CD4-positive, alpha-beta memory T cell (primary cell): ENCODE measurements at places on chromosomes 13 and 19. TPM values are rescaled to one million over a fixed set of nuclear protein-coding genes. Genes with fewer than 3 reads are reported as not detected.

DNA sequence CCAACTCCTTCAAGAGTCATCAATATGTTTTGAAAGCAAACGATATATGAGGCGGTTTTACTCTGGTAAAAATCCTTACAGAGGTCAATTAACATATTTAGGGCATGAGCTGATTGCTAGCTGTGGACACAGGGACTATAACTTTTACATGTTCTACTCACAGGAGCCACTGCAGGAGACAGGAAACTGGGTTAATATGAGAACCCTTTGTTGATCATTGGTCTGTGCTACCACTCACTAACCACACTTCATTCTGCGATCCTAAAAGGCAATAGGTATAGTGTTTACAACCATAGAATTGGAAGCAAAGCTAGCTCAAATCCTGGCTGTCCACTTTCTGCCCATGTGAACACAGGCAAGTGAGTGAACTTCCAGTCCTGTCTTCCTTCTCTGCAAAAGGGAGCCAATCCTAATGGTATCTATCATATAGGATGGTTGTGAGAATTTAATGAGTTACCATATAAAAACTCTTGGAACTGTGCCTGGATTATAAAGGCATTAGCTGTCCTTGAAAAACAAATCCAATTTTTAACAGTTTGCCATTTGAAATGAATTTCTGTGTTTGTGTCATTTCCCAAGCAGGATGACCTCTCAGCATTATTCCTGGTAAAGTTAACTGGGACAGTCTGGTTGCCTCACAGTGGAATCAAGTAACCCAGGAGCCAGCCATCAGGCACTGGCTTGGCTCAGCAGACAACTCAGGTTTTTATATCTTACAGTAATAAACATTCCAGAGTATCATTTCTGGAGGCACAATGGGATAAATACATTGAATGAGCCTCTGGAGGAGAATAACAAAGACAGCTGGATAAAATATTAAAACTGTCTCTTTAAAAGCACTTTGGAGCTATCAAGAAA lies 29.8 kb upstream of the RAP2A start:
- peaks cover 9% of the 10 kb centered on the region for H3K27me3 ChIP-seq
- no peak overlapping the region for H3K4me3 ChIP-seq
- no peak overlapping the region for H3K27ac ChIP-seq
- H3K36me3 ChIP-seq, result no peaks in the 10 kb centered on the region
- no peak for DNase-seq

DNA sequence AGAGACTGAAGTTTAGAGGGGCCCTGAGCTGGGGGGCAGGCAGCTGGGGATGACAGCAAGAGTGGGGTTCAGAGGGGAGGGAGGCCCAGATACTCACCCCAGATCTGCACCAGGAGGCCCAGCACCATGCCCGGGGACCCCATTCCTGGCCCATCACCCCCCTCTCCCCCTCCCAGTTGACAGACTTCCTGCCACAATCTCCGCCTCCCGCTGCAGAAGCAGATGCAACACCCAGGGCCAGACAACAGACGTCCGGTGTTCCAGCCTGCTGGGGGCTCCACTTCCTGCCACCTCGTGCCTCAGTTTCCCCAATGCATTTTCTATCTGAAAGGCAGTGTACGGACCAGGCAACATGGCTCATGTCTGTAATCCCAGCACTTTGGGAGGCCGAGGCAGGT lies at the start of gene TMIGD2:
TSS of gene TMIGD2 (minus strand) at position 147 of the 398 bp plus-strand sequence. CDS start at position 143, 4 bp downstream.
- DNase-seq, result no peak
- no peaks in the 10 kb centered on the region for H3K27me3 ChIP-seq
- no peak within 1 kb of the TSS for H3K27ac ChIP-seq

- no peaks in the 10 kb centered on the region for H3K4me1 ChIP-seq
- H3K4me3 ChIP-seq, result no peak overlapping the region
- H3K36me3 ChIP-seq, result peaks cover 55% of the 10 kb centered on the region
- H3K27ac ChIP-seq, result no peak overlapping the region
- H3K27me3 ChIP-seq, result no peaks in the 10 kb centered on the region
These were observed 30.6 kb downstream of the SERPINE3 start for GRCh38 chr13:51370116-51370515.

DNA sequence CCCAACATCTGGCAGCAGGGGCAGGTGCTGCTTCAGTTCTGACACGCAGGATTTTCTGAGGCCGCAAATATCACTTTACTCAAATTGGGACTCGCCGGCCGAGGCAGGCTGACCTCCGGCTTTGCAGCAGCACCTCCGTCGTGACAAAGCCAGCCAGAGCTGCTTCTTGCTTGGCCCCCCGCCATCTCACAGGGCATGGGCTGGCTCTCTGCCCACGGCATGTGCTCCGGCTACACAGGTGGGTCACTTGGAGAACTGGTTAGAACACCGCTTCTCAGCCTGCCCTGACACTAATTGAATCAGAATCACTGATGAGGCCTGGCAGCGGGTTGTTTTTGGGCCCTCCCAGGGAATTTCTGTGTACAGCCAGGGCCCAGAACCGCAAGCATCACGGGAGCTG lies 112.3 kb downstream of the SLC7A1 start:
- no peaks in the 10 kb centered on the region for H3K27me3 ChIP-seq
- no peaks in the 10 kb centered on the region for H3K4me1 ChIP-seq
- H3K36me3 ChIP-seq, result no peaks in the 10 kb centered on the region
- DNase-seq, result no peak

SERPINE3 gene
- not detected for polyA plus RNA-seq

DNA sequence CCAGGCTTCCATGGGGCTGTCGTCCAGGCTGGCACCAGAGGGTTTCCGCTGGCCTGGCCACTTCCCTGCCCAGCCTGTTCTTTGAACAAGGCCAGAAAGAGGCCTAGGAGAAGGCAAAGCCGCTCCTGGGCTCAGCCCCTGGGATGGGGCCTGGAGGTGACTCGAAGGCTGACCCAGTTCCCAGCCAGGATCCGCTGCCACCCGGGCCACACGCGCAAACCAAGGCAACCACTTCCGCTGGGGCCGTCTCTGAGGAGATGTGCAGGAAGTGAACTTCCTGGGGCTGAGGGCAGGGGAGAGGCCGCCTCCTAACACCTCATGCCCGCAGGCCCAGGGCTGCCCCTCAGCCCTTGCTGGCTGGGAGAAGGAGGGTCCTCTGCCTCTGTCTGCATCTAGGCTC lies 15.2 kb downstream of the PLEKHF1 start:
- peaks cover 17% of the 10 kb centered on the region for H3K36me3 ChIP-seq
- H3K27me3 ChIP-seq, result no peaks in the 10 kb centered on the region
- peak overlapping the region; percentile 26 for H3K4me3 ChIP-seq
- peak overlapping the region; percentile 49 for H3K27ac ChIP-seq
- H3K4me1 ChIP-seq, result peaks cover 76% of the 10 kb centered on the region
- peak; percentile 83 for DNase-seq

- H3K27ac ChIP-seq, result no peak overlapping the region
- H3K36me3 ChIP-seq, result no peaks in the 10 kb centered on the region
- H3K27me3 ChIP-seq, result no peaks in the 10 kb centered on the region
These were observed 294.7 kb downstream of the MYO16 start for GRCh38 chr13:108924134-108924533.

DNA sequence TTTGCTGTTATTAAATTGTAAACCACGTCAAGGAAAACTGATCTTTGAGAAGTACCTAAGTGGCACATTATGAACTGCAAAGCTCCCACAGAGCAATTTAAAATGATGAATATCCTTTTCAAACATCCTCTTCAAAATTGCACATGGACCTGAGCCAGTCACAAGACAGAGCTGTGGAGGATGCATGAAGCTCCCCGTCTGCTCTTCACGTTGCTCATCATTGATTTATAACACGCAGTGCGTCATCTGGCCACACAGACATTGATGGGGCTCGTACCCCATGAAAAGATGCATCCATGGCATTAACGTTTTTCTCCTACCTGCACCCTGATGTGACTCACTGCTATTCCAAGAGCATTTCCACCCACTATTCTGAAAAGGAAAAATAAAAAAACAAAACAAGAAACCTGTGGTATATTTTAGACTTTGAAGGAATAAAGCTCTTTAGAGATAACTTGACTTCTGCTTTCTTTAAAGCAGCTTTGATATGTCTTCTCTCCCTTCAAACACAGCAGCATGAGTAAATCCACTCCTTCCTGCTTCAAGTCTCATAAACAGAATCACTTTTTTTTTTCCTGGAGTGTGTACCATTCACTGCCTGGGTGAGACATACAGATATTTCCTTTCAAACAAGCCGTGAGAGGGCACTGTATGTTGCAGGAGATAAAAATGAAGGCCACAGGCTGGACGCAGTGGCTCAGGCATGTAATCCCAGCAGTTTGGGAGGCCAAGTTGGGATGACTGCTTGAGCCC lies 7.2 kb upstream of the SERTM1 start:
- H3K36me3 ChIP-seq, result no peaks in the 10 kb centered on the region
- no peak overlapping the region for H3K4me3 ChIP-seq
- no peak for DNase-seq
- H3K4me1 ChIP-seq, result no peaks in the 10 kb centered on the region
- no peaks in the 10 kb centered on the region for H3K27me3 ChIP-seq

OR4F17 gene
- not detected for polyA plus RNA-seq

DNA sequence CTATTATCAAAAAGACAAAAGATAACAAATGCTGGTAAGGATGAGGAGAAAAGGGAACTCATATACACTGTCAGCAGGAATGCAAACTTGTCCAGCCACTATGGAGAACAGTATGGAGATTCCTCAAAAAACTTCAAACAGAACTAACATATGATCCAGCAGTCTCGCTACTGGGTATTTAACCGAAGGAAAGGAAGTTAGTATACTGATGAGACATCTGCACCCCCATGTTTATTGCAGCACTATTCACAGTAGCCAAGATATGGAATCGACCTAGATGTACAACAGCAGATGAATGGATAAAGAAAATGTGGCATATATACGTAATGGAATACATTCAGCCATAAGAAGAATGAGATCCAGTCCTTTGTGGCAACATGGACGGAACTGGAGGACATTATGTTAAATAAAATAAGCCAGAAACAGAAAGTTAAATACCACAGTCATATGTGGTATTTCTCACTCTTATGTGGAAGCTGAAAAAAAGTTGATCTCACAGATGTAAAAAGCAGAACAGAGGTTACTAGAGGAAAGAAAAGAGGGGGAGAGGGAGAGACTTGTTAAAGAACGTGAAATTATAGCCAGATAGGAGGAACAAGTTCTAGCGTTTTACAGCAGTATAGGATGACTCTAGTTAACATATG lies 83.2 kb downstream of the RUBCNL start:
- H3K27me3 ChIP-seq, result no peaks in the 10 kb centered on the region
- no peak overlapping the region for H3K27ac ChIP-seq
- no peak overlapping the region for H3K4me3 ChIP-seq
- no peaks in the 10 kb centered on the region for H3K4me1 ChIP-seq
- no peaks in the 10 kb centered on the region for H3K36me3 ChIP-seq

KLK2 gene
- polyA plus RNA-seq, result not detected

GRIN3B gene
- polyA plus RNA-seq, result not detected

GRCh38 chr13:97555034-97555433 lies 121.1 kb downstream of the RAP2A start:
- H3K4me1 ChIP-seq, result no peaks in the 10 kb centered on the region
- H3K27ac ChIP-seq, result no peak overlapping the region
- no peak overlapping the region for H3K4me3 ChIP-seq
- H3K36me3 ChIP-seq, result no peaks in the 10 kb centered on the region
- no peak for DNase-seq

FPR1 gene
- 0.30 TPM for polyA plus RNA-seq

FXYD3 gene
- not detected for polyA plus RNA-seq

DNA sequence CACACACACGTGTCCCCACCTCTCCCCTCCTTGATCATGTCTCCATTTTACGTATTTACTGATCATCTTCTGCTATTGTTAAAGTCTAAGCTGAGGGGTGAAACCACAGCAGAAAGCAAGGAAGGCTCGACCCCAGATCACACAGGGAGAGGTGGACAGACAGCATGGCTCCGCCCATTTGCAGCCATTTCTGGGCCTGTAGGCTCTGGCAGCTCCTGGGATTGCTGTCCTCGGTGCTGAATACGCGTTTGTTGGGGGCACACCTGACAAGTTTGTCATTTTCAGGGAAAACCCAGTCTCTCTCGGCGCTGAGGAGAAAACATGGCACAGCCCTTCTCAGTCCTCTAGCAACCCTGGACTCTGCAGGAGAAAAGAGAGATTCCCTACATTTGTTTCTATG lies 8.0 kb downstream of the TMEM86B start:
- peaks cover 11% of the 10 kb centered on the region for H3K4me1 ChIP-seq
- no peak overlapping the region for H3K4me3 ChIP-seq
- H3K27me3 ChIP-seq, result no peaks in the 10 kb centered on the region
- no peaks in the 10 kb centered on the region for H3K36me3 ChIP-seq
- no peak overlapping the region for H3K27ac ChIP-seq

- DNase-seq, result no peak
- no peaks in the 10 kb centered on the region for H3K27me3 ChIP-seq
- H3K4me3 ChIP-seq, result no peak overlapping the region
- H3K36me3 ChIP-seq, result no peaks in the 10 kb centered on the region
- no peak overlapping the region for H3K27ac ChIP-seq
These were observed 1498.4 kb downstream of the EFNB2 start for GRCh38 chr13:105037110-105037509.

KRTDAP gene
- not detected for polyA plus RNA-seq

- H3K4me3 ChIP-seq, result no peak overlapping the region
- no peak overlapping the region for H3K27ac ChIP-seq
- no peaks in the 10 kb centered on the region for H3K27me3 ChIP-seq
- H3K36me3 ChIP-seq, result no peaks in the 10 kb centered on the region
- no peaks in the 10 kb centered on the region for H3K4me1 ChIP-seq
These were observed 57.9 kb upstream of the DACH1 start for GRCh38 chr13:71924931-71925330.

GRCh38 chr13:51397262-51397941 lies 55.4 kb downstream of the INTS6 start:
- H3K4me3 ChIP-seq, result no peak overlapping the region
- no peaks in the 10 kb centered on the region for H3K27me3 ChIP-seq
- no peak for DNase-seq

DNA sequence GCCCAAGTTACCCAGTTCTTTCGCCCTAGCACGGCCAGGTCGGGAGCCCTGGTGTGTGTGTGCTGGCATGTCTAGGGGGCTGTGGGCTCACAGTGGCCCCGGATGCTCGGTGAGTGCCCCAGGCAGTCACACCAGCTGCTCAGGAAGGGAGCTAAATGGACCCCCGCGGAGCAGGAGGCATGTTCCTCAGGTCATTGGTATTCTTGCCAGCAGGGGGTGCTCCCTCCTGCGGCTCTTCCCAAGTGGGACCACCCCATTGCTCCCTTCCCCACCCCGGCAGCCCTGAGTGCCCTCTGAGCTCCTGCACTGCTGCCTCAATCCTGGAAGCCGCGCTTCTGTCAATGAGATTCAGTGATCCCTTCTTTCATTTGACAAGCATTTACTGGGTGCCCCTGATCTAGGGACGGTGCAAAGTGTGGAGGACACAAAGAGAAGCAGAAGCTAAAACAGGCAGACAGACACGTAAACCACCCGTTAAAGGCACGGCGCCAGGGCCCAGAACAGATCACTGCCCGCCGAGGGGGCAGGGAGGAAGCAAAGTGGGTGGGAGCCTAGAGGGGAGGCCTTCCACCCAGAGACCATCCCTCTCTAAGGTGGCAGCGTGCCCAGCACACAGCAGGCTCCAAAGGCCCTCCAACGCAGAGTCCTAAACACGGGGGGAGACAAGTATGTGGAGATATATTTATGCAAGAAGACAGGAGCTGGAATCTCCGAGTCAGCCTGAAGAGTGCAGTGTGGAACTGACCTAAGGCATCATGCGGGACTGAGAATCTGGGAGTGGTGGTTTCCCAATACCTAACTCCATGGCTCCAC lies 5.2 kb upstream of the ADPRHL1 start:
- peaks cover 28% of the 10 kb centered on the region for H3K36me3 ChIP-seq
- no peak overlapping the region for H3K27ac ChIP-seq
- H3K4me3 ChIP-seq, result no peak overlapping the region
- no peak for DNase-seq
- no peaks in the 10 kb centered on the region for H3K27me3 ChIP-seq

SGCG gene
- not detected for polyA plus RNA-seq

GRCh38 chr13:73792796-73793195 lies 341.4 kb downstream of the KLF12 start:
- H3K36me3 ChIP-seq, result no peaks in the 10 kb centered on the region
- H3K4me3 ChIP-seq, result no peak overlapping the region
- DNase-seq, result no peak
- H3K27me3 ChIP-seq, result no peaks in the 10 kb centered on the region
- no peaks in the 10 kb centered on the region for H3K4me1 ChIP-seq
